ENCODE measurements at places on chromosomes 1 and 21.

DNA sequence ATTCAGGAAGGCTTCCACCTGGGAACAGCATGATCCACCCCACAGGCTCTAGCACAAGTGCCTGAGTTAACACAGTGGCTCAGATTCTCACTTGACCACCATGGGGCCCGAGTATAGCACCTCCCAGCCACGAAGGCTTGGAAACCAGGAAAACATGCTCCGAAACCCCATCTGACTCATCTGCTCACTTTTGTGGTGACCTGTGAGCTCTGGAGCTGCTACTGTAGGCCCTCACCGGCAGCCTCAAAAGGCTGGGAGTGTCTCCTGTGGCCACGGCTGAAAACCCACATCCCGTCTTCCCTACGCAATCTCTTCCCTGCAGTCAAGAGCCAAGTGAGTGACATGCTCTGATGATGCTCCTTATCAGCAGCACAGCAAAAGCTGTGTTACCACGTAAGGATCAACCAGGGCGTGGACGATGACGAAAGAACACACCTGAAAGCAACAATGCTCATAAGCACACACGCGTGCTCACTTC is 81.4 kb downstream of the TGFBR3 start:
- DNase-seq = no peak

GRCh38 chr1:18646091-18646785 is 15.6 kb downstream of the PAX7 start:
- no peak for DNase-seq

DNA sequence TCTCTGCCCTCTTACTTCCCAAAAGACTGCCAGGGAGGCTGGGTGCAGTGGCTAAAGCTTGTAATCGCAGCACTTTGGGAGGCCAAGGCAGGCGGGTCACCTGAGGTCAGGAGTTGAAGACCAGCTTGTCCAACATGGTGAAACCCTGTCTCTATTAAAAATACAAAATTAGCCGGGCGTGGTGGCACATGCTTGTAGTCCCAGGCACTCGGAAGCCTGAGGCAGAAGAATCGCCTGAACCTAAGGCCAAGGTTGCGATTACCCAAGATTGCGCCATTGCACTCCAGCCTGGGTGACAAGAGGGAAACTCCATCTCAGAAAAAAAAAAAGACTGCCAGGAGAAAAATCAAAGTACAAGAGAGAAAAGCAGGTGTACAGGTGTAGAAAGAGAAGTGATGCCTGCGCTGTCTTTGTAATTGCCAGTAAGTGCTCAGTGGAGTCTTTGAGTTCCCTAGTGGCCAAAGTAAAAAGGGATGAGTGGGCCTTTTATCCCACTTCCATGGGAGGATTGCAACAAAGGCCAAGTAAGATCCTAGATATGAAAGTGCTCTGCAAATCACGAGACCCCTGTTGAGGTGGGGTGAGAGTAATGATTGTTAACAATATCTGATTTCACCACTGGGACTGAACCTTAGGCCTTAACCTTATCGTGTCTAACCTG is 94.7 kb upstream of the WNT4 start:
- DNase-seq = no peak

- DNase-seq = no peak
Measured at GRCh38 chr21:18725653-18726052, 322.1 kb upstream of the TMPRSS15 start.

DNA sequence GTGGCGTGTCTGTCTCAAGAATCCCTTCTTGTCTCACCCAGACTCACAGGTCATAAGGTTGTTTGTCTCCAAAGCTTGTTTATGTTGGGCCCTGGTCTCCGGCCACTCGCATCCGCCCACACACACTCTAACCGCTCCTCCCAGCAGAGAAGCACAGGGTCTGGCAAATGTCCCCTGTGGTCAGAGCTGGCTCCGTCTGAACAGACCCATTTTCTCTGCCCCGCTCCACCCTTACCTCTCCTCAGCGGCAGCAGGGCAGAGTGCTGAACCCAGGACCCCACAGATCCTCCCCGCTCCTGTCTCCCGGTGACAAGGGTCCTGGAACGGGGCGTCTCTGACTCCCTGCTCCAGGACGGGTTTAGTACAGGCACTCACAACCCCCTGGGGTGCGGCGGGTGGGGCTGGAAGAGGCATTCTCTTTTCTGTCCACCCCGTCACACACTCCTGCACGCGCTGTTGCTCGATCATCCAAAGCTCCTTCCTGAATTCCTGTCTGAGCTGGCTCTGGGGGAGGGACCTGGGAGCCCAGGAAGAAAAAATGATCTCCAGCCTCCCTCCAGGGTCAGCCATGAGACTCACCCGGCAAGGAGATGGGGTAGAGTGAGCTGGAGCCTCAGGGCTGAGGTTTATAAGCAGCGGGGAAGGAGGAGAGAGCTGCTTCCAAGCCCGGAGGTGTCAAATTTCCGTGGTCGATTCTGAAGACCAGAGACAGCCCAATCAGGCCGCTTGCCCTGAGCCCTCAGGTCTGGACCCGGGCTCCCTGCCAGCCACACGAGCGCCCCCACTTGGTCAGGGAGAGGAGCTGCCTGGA is at the start of gene S100A13:
Gene S100A13, minus strand, starts transcription at position 602 of the 811 bp plus-strand sequence. CDS start 1,033 bp downstream, outside the sequence.
- DNase-seq = no peak

Measured in omental fat pad (tissue), 4 donors.